HEK293T (cell line): ENCODE measurements at places on chromosomes 12 and 14.

DNA sequence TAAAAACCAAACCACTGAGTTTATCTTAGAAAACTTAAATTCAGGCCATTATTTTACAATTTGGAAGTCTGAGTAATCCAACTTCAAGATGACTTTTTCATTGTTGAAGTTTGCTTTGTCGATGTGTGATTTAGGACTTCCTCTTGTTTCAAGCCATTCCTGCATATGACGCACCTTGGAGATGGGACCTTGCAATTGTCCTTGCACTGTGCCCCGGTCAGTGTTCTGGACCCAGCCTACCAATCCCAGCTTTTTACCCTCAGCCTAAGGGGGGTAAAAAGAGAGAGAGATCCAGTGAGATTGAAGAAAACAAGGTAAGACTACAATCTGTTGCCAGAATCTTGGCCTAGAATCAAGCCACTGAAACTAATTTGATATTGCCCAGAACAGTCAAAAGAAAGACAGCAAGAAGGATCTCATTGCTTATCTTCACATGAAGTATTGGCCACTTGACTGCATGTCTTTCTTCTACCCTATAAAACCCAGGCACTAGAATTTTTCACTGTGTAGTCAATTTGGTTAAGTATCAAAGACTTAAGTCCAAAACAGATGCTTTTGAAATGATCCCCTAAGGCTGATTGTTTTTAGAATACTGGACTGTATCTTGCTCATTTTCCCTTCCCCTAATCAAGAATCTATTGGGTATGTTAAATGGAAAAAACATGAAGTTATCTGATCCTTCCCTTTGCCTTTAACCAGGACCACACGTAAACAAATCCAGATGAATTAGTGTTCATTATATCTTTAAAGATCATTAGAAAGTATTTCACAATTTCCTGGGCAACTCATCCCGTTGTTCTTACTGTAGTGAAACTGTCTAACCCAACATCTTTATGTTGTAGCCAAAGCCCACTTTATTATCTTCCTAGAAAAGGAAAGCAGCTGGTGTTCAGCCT lies 2.4 kb upstream of the MLH3 start:
- DNase-seq = no peak

GRCh38 chr12:94831081-94831751 lies 172.3 kb downstream of the NDUFA12 start:
- no peak for DNase-seq

DNA sequence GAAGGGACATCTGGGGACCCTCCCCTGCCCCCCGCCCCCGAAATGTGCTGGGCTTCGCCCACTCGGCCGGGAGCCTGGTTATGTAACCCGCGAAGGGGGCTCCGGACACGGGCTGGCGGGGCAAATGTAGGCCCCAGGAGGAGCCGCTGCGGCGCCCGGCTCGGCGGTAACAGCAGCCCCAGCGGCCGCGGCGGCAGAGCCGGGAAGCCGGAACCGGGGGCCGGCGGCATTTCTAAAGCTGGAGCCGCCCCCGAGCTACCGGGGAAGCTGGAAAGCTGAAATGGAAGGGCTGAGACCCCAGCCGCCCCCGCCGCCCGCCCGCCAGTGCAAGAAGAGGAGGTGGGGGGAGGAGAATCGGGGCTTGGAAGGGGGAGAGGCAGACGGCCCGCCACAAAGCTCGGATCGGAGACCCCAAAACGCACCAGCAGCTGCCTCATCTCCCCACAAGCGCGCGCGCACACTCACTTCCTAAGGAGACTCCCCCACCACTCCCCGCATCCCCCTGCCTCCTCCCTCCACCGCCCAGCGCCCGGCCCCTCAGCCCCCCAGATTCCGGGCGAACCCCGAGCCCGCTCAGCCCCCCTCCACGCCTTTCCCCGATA lies 1.5 kb downstream of the KDM2B start:
- peak; percentile 35 for DNase-seq

GRCh38 chr14:23478109-23478759 lies 8.7 kb downstream of the NGDN start:
- DNase-seq = peak; percentile 47

- DNase-seq = no peak
Measured at GRCh38 chr14:104209985-104210816, 71.8 kb downstream of the KIF26A start.

DNA sequence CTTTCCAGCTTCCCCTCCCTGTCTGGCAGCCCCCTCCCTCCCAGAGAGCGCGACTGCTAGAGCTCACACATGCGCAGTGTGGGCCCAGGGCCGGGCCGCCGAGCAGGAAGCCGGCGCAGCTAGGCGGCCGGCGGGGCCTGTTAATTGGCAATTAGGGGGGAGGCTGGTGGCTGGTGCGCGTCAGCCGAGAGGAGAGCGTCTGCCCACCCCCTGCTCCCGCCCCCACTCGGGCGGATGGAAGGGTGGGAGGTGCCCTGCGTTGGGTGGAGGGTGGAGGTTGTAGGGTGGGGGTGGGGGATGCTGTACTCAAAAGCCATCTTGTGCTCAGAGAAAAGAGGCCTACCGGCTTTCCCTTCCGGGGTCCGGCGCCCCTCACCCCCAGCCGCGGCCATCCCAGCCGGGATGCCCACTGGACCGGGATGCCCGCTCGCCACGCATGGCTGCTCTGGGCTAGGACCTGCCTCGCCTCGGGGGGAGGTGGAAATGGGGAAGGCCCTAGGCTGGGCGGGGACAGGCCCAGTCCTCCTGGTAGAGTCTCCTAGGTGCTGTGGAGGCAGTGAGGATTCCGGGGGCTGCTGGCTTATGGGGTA lies 9.2 kb downstream of the HOXC8 start:
- DNase-seq = peak; percentile 90

- DNase-seq = no peak
Measured at GRCh38 chr12:39723831-39724230, 104.2 kb upstream of the ABCD2 start.

GRCh38 chr14:103518422-103519042 lies 4.1 kb downstream of the CKB start:
- DNase-seq = peak; percentile 74

- DNase-seq = no peak
Measured at GRCh38 chr12:115640929-115641328, 636.6 kb downstream of the MED13L start.

GRCh38 chr14:99946652-99947489 lies 118.4 kb upstream of the EVL start:
- DNase-seq = peak; percentile 79

GRCh38 chr12:5391653-5392052 lies 40.3 kb upstream of the NTF3 start:
- DNase-seq = no peak

DNA sequence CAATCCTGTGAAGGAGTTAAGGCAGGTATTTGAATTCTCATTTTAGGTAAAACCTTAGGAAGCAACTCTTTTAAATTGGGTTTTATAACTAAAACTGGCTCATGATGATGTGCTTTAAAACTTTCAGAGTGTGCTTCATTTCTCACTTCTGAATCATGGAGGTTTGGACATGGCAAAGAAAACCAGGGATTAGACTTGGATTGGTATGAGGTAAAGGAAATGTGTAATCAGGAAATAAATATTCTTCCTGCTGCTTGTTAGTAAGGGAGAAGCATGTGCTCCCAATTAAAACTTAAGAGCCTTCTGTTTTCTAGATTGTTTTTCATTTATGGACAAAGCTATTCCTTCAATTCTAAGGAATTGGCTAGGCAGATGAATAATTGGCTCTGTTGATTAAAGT lies 57.4 kb downstream of the FBXO33 start:
- no peak for DNase-seq

- no peak for DNase-seq
Measured at GRCh38 chr12:57934819-57935218, 6.5 kb upstream of the ATP23 start.

- no peak for DNase-seq
Measured at GRCh38 chr14:102150744-102151143, 11.0 kb downstream of the WDR20 start.

DNA sequence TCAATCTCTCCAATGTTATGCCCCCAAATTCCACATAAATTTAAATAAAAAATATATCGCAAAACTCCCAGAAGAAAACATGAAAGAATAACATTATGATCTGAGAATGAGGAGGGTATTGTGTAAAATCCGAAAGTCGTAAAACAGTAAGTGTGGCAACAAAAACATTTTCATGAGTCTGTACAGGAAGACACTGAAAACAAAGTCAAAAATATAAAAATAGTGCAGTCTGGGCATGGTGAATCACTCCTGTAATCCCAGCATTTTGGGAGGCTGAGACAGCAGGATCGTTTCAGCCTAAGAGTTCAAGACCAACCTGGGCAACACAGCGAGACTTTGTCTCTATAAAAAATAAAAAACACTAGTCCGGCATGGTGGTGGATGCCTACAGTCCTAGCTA lies 57.1 kb downstream of the SPTLC2 start:
- DNase-seq = no peak
